ENCODE measurements at places on chromosomes 13 and 19. TPM values are rescaled to one million over a fixed set of nuclear protein-coding genes. Genes with fewer than 3 reads are reported as not detected.

DNA sequence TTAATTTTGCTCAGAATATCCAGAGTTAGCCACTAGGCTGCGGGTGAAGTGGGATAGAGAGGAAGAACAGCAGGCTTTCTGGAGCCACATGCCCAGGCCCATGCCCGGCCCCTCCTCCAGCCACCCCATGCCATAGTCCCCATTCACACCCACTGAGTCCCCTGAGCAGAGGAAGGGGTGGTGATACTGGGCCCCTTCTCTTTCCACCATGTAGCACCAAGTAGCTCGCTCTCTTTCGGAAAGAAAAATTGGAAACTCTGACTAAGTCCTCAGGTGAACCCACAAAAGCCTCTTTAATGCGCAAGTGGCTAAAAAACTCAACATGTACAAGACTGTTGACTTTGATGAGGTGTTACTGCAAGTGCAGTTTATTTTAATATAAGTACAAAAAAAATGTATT lies 76.7 kb upstream of the GPR183 start:
- no peak for DNase-seq

TTYH1 gene
- 0.95 TPM for total RNA-seq

ANO8 gene
- total RNA-seq = 3.2 TPM

FAM174C gene
- total RNA-seq = 24.4 TPM

- no peak for DNase-seq
Observed at GRCh38 chr13:114248011-114248410, 13.3 kb downstream of the CDC16 start.

IGFL3 gene
- not detected for total RNA-seq

ZNF709 gene
- total RNA-seq = 7.6 TPM

Measured in ovary (tissue), 10 donors.